Psoas muscle (tissue), 8 donors: ENCODE measurements at places on chromosomes 12 and 14. TPM values are rescaled to one million over a fixed set of nuclear protein-coding genes. Genes with fewer than 3 reads are reported as not detected.

The P2RX2 gene
- not detected for total RNA-seq

The ADAM21 gene
- total RNA-seq = 0.10 TPM

The PRDM4 gene
- 11.5 TPM for total RNA-seq

The AQP6 gene
- total RNA-seq = not detected

The KCNC2 gene
- not detected for total RNA-seq

- no peak for DNase-seq
These were observed 105.3 kb upstream of the FOXG1 start for GRCh38 chr14:28661171-28661772.

DNA sequence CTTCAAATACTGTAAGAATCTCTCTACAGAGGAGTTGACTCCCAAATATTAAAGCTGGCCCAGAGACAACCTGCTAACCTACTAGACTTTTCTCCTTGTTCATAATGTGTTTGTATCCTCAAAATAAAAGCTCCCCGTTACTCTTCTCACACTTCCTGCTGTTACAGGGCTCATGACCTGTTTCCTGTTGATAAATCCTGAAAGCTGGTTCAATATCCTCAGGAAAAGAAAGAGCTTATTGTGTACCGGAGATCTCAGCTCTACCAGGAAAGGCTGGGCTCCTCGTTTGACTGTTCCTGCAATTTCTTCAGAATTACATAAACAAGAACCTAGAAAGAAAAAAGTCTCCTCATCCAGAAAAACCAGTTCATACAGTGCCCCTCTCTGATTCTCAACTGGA is 30.8 kb downstream of the CLEC1A start:
- DNase-seq = no peak

- no peak for DNase-seq
These were observed 274.6 kb upstream of the TBX3 start for GRCh38 chr12:114958538-114958937.

- DNase-seq = no peak
These were observed 18.7 kb upstream of the NOS1 start for GRCh38 chr12:117380083-117380482.

GRCh38 chr14:33646692-33647260 is 304.1 kb downstream of the EGLN3 start:
- DNase-seq = no peak

DNA sequence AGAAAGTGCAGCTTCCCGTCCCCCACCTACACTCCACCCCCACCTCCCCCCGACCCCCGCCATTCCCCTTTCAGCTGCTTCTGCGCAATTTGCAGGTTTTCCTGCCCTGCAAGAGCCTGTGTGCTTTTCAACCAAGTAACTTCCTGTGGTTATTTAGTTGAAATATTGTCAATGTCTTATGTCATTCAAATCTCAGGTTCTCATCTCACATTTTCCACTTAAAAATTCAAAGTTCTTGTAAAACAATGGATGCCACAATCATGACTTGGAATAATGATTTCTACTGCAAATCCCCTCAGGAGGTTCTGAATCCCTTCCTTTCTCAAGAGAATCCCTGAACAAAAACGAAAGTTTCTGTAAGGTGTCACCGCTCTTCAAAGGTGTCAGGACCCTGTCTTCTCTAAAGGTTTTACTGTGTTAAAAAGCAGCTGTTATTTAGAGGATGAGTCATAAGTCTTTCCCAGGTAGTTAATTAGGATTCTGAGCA is 31.6 kb downstream of the WBP11 start:
- DNase-seq = no peak

DNA sequence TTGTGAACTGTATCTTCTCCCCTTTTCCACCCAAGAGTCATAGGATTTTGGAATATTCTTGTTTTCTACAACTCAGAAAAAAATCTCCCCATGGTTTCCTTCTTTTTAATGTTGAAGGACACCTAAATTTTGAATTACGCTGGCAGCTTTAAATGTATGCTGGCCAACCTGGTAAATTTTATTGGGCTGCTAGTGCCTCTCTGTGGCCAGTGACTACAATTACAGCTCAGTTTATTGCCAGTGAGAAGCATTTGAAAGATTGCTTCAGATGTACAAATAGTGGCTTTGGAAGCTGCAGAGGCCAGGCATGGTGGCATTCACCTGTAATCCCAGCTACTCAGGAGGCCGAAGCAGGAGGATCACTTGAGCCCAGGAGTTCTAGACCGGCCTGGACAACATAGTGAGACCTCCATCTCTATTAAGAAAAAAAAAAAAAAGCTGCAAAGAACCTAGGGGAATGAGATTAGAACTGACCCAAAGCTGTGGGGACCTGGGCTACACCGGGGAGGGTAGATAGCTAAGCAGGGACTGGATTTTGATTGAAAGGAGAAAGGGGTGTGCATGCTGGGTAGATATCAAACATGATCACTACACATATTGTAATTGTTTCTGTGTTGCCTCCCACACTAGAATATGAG is 7.6 kb upstream of the RAB21 start:
- DNase-seq = no peak
